GM04504 (cell line): ENCODE measurements at places on chromosomes 7 and 10.
A peak's percentile ranks its signal among the peaks of the same experiment; 100 is the strongest.

DNA sequence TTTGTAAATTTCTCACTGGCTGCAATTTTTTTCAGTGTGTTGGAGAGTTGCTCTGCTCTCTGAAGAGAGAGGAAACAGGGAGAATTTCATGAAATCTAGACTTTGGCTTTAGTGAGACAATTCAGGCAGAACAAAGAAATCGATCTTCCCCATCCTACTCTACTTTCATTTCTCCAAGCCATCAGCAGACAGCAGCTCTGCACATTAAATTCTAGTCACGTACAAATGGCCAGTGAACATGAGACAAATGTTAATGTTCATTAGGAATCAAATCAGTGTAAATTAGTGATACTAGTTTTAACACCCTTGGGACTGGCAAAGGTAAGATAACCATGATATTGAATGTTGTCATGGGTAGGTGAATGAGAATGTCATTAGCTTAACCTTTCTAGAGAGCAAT is 140.8 kb downstream of the ANLN start:
- DNase-seq, result no peak

DNA sequence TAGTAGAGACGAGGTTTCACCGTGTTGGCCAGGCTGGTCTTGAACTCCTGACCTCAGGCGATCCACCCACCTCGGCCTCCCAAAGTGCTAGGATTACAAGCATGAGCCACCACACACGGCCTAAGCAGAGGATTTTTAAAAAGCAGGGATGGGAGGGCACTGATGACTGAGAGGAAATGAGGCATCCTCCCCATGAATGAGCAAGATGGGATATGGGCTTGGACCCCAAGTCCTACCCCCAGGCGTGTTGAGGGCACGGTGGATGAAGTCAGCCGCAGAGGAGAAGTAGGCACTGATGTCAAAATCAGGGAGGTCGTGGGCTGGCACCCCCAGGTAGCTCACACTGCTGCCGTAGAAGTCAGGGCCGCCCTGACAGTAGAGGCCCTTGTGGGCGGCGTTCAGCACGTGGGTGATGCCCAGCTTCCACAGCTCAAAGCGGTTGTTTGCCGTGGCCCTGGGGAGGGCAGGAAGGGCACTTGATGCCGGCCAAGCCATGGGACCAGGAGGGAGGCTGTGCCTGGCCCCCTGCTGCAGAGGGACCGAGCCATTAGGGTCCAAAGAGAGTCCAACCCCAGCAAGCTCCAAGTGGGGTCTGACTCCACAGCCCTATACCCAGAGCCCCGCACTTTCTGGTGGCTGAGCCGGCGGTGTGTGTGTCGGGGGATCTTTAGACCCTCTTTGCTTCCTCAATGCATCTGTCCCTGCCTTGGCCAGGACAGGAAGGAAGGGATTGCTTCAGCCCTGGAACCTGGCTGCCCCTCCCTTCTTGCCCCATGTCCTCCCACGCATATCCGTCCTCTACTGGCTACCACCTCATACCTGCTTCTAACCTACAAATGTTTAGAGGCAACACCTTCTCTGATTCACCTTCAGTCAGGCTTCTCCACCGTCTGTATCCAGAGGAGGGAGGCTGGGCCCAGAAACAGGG is 3.4 kb upstream of the SAMD8 start:
- no peak for DNase-seq

DNA sequence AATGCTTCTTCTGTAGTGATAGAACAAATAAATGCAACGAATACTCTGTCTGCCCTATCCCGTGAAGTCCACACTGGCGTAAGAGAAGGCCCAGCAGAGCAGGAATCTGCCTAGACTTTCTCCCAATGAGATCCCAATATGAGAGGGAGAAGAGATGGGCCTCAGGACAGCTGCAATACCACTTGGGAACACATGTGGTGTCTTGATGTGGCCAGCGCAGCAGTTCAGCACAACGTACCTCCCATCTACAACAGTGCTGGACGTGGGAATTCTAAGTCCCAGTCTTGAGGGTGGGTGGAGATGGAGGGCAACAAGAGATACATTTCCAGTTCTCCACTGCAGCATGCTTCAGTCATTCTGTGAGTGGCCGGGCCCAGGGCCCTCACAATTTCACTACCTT is 45.8 kb downstream of the FIGNL1 start:
- no peak for DNase-seq

- peak; percentile 76 for DNase-seq
These were observed 70.2 kb upstream of the ITGA8 start for GRCh38 chr10:15789793-15790525.

- DNase-seq, result no peak
These were observed 18.5 kb downstream of the VSTM2A start for GRCh38 chr7:54560723-54561122.

DNA sequence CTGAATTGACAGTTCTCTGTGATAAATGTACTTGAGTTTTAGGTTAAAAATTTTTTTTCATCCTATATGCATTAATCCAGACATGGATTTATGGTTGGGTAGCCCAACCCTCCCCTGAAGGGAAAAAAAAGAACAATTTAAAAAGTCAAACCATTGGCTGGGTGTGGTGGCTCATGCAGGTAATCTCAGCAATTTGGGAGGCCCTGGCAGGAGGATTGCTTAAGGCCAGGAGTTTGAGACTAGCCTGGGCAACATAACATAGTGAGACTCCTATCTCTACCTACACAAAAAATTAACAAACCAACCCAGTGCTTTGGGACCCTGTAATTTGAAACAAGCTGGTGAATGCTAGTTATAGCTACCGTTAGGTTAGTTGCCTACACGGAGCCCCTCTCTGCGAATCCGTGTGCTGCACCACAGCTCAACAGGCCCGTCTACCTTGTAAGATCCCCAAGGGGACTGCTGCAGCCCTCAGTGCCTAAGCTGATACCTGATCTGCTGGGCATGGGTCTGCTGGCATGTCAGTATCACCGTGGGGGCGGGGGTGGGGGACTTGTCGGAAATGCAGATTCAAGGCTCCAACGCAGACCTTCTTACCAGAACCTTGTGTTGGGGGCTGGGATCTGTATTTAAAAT is 32.8 kb downstream of the TSPAN14 start:
- DNase-seq, result no peak

DNA sequence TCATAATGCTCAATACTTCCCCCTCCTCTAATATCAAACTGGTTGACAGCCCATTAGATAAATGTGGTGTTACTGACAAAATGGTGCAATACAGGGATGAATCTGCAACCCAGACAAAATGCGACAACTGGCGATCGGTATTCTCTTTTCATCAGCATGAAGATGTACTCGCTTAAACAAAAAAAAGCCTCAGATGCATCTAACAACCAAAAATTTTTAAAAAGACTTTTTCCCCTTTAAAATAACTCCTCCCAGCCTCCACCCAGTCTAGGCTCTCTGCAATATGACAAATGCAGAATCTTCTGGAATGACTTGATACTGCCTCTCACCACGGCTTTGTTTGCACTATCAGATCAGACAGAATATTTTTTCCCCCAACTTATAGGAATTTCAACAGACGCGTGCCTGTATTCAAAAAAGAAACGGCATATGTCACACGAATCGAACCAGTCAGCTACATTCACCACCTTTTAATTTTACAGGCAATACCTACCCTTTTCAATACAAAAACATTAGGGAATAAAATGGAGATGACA is 1.2 kb downstream of the YWHAG start:
- DNase-seq, result no peak

- no peak for DNase-seq
These were observed 53.4 kb downstream of the TSPAN15 start for GRCh38 chr10:69504576-69505250.

- no peak for DNase-seq
These were observed 43.9 kb upstream of the DNAJB6 start for GRCh38 chr7:157292770-157293412.

- no peak for DNase-seq
These were observed 283.7 kb downstream of the MALRD1 start for GRCh38 chr10:19332304-19332703.

DNA sequence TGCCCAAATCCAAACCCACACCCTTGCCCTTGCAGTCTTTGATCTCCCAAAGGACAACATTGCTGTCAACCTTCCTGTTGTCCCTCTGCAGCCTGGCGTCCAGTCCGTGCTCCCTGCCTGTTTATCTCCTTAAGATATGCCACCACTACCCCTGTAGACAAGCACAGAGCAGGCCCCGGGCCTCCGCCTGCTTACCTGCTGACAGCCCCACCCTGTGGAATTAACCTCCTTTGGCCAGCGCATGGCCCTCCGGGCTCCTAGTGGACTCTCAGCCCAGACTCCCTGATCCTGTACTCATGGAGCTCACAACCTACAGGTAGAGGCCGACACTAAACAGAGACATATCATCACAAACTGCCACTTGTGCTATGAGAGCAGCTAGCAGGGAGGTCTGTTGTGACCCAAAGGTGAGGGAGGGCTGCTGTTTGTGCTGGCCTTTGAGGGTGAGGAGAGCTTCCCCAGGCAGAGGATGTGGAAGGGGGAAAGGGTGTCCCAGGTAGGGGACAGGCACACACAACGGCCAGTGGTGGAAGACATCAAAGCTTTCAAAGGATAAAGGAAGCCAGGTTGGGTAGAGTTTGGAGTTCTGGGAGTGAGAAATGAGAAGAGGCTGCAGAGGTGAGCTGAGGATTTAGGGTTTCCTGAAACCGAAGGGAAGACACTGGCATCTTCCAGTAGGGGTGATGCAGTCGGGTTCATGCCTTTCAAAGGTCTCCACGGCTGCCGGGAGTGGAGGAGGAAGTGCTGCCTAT is 174.5 kb upstream of the ZMIZ1 start:
- DNase-seq, result no peak

- no peak for DNase-seq
These were observed 34.8 kb upstream of the KLF14 start for GRCh38 chr7:130768854-130769253.

GRCh38 chr10:6953271-6953801 is 373.3 kb upstream of the PRKCQ start:
- DNase-seq, result no peak

GRCh38 chr10:4285121-4285520 is 500.1 kb upstream of the KLF6 start:
- no peak for DNase-seq

DNA sequence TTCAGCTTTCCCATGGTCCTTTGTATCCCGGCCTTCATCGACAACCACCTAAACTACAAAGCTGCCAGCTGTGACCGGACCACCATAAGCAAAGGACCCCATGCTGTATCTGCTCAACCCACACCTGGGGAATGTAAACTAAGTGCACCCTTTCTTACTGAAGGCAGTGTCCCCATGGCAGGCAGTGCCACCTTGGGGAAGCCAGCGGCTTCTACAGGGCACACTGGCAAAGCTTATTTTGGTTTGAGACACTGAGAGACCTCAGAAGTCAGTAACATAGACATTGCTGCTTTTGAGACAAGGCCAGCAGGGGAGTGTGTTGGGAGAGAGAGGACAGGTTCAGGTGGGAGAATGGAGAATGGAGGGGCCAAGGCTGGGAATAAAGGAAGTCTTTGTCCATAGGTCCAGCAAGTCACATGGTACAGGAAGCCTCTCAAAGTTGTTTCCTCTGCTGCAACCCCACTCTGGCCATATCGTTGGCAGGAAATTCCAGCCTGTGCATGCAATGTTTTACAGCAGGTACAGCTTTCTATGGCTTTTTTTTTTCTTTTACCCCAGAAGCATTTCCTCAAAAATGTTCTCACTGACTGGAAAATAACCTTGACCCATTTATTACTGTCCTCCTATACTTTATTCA is 85.9 kb upstream of the NPVF start:
- no peak for DNase-seq

GRCh38 chr10:110335314-110336064 is 30.8 kb upstream of the SMNDC1 start:
- no peak for DNase-seq

GRCh38 chr10:97128039-97128492 is 57.7 kb downstream of the SLIT1 start:
- DNase-seq, result no peak

DNA sequence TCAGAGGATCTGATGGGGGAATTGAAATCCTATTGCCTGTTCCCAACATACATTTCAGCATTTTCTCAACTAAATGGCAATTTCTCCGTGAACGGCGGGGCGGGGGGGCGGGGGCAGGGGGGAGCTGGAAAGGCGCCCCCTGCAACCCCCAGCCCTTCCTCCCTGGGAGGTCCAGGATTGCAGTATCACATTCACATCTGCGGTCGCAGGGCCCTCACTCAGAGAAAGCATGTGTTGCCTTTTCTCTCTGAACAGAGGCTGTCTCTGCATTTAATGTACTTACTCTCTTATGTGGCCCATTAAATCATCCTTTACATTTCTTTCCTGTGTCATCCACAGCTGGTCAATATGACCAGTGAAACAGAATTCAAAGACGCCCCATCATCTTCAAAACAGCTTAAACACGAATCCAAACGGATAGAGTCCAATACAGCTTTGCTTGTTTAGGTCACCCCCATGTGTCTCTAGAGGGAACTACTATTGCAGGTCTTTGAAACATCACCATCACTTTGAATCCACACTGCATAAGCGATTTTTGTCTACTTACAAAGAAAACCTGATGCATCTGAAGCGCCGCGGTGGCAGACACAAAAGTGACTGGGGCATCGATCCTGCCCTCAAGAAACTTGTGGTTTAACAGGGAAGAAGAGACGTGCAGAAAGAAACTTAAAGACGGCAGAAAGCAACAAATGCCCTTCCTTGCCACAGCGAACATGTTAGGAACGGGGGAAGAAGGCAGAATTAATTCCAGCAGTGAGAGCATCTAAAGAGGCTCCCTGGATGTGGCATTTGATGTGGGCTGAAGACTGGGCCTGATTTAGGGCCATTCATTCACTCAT is 17.0 kb upstream of the ECHDC3 start:
- peak; percentile 46 for DNase-seq

- DNase-seq, result no peak
These were observed 207.2 kb upstream of the SVIL start for GRCh38 chr10:29841724-29842649.

GRCh38 chr10:47164800-47165128 is 135.2 kb upstream of the GDF10 start:
- no peak for DNase-seq

DNA sequence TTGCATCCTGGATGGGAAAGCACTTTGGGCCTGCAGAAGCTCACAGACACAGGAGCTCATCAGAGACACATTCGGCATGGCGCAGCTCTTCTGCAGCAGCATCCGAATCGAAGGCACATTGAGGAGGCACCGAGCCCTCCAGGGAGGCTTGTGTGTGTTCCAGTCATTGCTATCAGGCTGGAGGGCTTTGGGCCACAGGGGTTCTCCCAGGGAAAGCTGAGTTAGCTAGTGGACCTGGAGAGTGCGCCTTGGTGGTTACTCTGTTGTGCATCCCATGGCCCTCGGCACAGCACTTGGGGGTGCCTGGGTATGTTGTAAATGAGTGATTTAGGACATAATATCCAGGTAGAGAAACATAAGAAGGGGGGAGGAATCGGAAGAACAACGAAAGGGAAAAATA is 388.7 kb upstream of the RNF32 start:
- DNase-seq, result no peak

- DNase-seq, result no peak
These were observed 253.0 kb upstream of the GRB10 start for GRCh38 chr7:51035716-51036115.

- DNase-seq, result no peak
These were observed 591.9 kb upstream of the MGMT start for GRCh38 chr10:128875030-128875744.

GRCh38 chr10:95172851-95173250 is 21.2 kb upstream of the ACSM6 start:
- no peak for DNase-seq

GRCh38 chr10:124547647-124548168 is 86.1 kb downstream of the LHPP start:
- no peak for DNase-seq
